ENCODE measurements at places on chromosomes 5 and 9.
A peak's percentile ranks its signal among the peaks of the same experiment; 100 is the strongest.

- no peak for DNase-seq
Observed at GRCh38 chr5:126562823-126563222, 32.2 kb downstream of the ALDH7A1 start.

DNA sequence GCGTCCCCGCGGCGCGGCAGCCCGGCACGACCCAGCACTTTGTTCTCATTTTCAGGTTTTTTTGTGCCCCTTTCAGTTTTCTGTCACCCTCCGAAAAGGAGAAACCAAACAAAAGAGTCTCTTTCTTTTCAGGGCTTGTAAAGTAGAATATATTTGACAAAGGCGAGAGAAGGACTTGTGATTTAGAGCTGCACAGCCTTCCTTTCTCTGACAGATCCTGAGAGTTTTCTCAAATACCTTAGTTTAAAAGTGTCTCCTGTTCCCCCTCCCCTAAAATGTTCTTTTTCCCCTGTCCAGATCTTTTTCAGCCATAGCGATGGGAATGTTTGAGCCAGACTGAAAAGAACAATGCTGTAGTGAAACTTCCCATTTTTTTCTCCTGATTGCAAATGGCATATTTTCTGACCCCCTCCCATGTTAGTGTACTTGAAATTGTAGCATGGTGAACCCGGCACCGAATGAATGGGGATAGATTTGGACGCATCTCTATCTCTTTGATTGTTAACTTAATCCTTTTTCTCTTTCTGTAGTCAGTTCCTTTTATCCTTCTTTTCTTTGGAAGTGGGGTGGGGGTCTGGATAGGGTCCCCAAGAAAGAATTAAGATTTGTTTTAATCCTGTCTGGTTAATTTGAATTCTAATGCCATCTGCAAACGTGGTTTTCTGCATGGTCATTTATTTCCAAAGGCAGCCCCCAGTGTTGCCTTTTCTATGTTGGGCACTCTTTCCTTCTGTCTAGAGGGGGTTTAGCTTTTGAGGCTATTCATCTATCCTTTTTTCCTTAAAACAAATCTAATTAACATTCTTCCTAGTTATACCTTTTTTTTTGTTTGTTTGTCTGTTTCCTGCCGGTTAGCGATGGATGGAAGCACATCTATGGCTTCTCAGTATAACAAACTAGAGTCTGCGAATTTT is 2.2 kb downstream of the ZSWIM6 start:
- peak; percentile 36 for DNase-seq

GRCh38 chr9:131706608-131706970 is 33.3 kb downstream of the RAPGEF1 start:
- no peak for DNase-seq

DNA sequence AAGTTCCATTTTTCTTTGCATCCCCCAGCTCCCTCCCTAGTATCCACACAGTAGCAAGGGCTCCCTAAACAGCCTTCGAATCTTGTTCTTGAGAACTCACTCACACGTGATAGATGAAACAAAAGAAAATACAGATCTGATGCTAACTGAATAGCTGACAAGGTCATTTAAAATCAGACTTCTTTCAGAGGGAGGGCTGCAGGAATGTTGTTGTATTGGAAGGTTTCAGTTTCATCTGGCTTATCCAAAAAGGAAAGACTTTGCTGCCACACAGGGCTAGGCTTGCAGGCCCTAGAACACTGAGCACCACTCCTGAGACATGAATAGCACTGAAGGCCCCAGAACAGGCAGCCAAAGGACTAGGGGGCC is 3.2 kb downstream of the CD180 start:
- no peak for DNase-seq

- no peak for DNase-seq
Observed at GRCh38 chr5:58012102-58012501, 447.8 kb downstream of the PLK2 start.

Measured in erythroblast (primary cell).